ENCODE measurements at places on chromosomes 7 and 10.

DNA sequence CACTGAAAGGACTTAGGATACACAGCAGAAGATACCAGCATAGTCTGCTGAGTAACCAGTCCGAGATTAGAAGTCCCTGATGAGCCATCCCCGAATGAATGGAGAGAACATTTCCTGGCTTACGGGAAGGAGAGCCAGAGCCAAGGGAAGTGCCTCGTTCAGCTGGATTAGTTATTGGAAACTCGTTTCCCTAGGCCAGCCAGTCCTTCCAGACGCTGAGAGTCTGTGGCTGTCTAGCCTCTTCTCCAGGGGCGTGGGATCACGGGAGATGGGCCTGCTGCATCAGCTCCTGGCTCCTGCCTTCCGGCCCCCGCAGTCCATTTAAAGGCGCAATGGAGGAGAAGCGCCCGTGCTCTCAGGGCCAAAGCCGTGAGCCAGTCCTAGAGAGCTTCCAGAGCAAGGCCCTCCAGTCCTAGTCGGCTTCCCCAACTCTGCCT lies 712.8 kb downstream of the PARD3 start:
- DNase-seq: no peak

- no peak for DNase-seq
Observed at GRCh38 chr7:120939345-120939744, 11.2 kb upstream of the ING3 start.

GRCh38 chr7:37915438-37915837 lies 1.2 kb downstream of the SFRP4 start:
- DNase-seq: no peak

GRCh38 chr7:43872406-43873110 lies 3.2 kb upstream of the MRPS24 start:
- DNase-seq: no peak

- no peak for DNase-seq
Observed at GRCh38 chr7:137343281-137343841, at the start of gene PTN. Gene PTN (minus strand): TSS chr7:137343733. CDS start chr7:137254973, 88,760 bp downstream.

DNA sequence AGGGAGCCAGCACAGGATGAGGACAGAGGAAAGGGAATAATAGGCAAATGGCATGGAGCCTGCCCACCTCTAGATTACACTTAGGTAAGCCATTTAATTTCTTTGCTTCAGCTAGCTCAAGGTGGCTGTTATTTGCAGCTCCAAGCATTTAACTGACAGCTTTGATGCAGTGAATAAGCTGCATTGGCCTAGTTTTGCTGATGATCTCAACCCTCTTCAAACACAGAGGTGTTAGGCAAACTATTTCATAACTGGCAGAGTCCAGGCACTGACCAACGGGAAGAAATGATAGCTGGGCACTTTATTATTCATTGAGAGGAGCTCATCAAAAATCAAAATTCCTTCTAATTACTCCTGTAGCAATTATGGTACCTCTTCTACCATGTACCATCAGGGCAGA lies 317.4 kb downstream of the BMPER start:
- no peak for DNase-seq

DNA sequence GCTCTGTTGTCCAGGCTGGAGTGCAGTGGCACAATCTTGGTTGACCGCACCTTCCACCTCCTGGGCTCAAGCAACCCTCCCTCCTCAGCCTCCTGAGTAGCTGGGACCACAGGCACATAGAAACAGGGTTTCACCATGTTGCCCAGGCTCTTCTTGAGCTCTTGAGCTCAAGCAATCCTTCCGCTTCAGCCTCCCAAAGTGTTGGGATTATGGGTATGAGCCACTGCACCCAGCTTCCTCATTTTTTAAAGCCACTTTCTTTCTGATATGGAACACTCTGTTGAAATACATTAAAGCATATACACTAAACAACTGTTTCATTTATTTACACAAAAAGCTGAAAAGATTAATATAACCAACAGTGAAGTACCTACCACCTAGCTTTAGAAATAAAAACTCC lies 117.2 kb downstream of the CLEC2L start:
- DNase-seq: no peak

- DNase-seq: no peak
Observed at GRCh38 chr10:46092524-46093081, 46.5 kb upstream of the MSMB start.

DNA sequence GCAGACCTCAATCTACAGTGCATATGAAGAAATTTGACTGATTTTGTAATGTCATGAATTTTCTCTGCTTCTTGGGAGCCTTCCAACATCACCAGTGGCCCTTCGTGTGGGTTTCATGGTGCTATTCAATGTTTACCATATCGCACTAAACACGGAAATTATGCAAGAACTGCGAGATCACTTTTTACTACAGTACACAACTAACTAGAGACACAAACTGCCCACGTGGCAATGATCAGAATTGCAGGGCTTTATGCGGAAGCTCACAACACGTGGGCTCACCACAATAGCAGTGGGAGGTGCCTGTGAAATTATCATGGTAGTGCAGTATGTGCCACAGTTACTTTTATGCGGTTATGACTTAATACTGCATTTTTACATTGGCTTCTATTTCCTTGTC lies 449.7 kb upstream of the KLF6 start:
- peak; percentile 7 for DNase-seq

- DNase-seq: no peak
Observed at GRCh38 chr10:133530506-133530905, 3.3 kb downstream of the CYP2E1 start.

- no peak for DNase-seq
Observed at GRCh38 chr10:85598646-85599045, 767.9 kb downstream of the GRID1 start.

GRCh38 chr7:30744075-30744417 lies 7.9 kb upstream of the INMT start:
- no peak for DNase-seq

DNA sequence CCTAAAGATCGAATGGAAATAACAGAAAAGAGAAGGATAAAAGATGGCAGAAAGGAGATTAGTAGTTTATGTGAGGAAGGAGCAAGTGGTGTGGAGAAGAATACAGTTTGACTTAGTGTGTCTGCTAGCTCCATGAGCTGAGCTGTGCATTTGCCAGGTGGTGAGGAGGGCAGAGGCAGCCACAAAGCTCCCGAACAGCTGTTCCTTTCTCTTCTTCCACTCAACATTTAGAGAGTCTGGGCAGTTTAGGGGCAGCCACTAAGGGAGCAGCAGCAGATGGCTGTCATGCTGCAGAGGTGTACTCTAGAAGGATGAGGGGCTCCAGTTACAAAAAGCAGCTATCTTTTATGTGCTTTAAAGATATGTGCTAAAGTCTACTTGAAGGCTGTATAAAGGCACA lies 674.4 kb downstream of the GRM8 start:
- DNase-seq: no peak

DNA sequence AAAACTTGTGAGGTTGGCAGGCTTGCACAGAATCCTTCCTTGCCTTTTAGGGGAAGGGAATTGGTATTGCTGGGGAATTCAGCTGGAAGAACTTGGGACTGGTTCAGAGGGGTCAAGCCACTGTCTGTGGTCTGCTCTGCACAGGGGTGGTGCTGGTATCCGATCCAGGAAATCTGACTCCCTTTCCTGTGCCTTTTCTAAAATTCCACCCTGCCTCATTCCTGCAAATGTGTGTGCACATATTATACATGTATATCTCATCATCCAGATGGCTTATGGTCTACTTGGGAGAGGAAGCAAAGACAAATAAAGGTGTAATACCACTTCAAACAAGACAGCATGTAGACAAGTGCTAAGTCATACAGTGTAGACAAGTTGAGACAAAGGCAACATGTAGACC lies 14.3 kb downstream of the UBTD1 start:
- DNase-seq: no peak

DNA sequence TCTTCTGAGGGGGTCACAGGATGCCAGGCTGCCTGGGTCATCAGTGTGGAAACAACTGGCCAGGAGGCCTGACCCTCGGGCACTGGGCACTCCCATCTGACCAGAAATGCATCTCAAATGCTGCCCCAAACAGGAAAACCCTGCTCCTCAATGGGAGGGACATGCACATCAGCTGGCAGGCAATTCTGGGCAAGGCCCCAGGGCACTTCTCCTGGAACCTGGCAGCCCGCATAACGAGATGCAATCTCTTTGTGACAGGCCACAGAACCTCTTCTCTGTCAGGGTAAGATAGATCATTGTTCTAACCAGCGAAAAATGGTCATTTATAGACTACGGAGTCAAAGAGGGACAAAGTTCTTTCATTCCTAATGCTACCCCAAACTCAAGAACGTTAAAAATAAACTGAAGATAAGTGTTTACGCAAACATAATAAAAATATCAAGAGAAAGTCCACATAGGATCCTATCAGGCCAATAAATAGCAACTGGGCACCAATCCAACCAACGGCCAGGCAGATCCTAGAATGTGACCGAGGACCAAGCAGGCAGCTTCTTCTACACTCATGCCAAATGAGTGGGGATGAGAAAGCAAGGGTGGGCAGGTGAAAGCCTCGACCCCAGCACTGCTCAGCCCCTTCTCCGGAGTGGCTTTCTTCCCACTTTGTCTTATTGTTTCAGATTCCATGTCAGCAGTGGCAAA lies 212.3 kb downstream of the TCERG1L start:
- no peak for DNase-seq

DNA sequence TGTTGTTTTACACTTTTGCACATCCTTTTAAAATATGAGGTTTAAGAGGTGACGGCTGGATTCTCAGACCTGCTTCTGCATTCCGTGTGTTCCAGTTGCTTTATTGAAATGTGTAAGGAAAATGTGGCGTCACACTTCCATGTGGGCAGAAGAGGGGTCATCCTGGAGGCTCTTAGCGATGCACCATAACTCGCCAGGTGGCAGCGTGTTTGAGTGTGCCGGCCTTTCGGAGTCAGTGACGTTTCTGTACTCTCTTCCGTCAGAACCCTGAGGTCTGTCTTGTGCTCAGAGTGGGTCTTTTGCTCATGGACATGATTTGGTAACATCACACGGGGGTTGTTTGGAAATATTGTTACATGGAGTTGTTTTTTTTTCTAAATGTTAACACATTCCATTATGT lies 9.1 kb downstream of the PPP2R2D start:
- no peak for DNase-seq

GRCh38 chr7:102918845-102919244 lies 6.0 kb downstream of the LRRC17 start:
- DNase-seq: no peak

DNA sequence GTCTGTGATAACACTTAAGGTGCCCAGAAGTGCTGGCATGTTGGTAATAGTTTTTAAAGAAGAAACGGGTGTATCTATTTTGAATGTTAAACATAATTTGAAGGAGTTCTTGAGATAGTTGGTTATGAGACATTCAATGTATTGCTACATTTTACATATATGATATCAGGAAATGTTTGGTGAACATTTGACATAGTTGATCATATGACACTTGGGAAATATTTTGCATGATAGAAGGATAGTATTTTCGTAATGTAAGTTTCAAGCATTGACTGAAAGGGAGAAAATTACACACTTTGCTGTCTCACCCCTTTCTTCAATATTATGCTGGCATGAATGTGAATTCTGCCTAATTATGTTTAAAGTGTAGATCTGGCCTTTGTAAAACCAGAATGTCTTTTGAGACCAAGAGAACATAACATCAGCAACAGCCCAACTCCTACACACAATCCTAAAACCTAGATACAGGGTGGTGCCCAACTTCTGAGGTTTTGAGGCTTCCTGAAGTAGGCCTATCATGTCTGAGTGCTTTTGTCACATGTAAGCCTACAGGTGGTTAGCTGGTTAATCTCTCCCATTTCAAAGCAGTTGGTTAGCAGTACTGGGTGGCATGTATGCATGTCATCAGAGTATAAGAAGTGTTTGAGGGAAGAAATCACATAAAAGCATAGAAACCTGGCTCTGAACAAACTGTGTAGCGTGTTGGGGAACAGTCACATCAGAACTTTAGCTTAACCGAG lies 2.1 kb downstream of the ADD3 start:
- DNase-seq: peak; percentile 46

DNA sequence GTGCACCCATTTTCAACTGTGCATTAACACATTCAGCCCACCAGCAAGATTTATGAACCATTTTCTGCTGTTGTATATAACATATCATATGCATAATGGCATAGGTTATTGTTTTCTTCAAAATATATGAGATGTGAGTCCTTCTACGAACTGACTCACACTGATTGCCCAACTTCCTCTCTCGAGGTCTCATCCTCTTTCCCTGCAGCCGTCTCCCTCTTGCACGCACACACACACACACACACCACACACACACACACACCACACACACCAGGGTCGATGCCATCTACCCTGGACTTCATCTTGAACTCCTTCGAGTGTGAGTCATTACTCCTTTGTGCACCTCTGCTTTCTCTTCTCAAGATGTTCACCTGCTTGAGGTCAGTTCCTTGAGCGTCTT lies 36.7 kb downstream of the EGFR start:
- no peak for DNase-seq

DNA sequence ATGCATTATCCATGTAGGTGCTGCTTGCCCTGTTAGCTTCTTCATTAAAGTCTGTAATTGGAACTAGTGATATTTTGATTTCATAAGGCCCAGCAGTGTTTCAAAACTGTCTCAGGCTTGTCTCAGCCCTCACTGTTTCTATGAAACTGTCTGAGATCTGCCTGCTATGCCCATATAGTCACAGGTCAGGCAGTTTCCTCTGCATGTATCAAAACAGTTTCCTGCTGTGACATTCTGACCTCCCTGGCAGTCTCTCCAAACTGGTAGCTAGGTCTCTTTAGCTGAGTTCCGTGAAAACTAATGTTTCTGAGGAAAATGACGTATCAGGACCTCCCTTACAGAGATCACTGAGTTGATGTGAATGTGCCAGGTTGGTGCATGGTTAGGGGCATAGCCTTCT lies 18.9 kb upstream of the SEMA3D start:
- DNase-seq: no peak

DNA sequence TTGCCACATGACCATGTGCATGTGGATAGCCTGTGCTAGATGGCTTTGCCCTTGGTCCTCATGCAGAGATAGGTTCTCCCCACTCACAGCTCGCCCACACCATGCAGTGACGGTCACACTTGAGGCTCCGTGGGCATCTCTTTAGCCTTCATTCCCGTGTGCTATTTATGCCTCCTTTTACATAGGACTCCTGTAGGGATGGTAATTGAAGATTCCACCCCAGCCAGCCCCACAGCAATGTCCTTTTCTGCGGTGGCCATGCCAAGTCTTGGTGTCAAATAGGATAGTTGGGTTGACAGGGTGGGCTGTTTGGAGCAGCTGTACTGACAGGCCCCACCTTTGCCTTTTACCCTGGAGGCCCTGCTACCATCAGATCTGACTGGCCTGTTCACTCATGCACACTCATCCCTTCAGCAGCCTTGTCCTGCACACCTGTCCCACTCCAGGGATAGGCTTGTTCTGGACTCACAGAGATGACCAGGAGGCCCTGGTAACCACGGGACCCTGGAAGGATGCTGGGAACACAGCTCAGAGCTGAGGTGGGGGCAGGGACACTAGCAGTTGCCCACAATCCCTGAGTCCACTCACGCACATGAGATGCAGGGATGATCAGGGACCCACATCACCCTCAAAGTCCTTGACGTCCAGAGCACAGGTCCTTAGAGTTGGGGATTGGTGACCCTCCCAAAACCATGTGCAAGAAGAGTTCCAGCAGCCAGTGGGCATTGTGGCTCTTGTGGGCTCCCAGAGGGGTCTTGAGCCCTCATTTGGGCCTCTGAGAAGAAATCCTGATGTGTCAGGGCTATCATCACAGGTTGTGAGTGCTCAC lies 71.2 kb downstream of the ADCY1 start:
- DNase-seq: no peak

Data from activated CD4-positive, CD25-positive, alpha-beta regulatory T cell treated with anti-CD3 and anti-CD28 coated beads, Interleukin-2, amount 50 U/mL, for 16 hours (primary cell).